Posterior vena cava (tissue), 2 donors: ENCODE measurements at places on chromosomes 6 and 20. TPM values are rescaled to one million over a fixed set of nuclear protein-coding genes. Genes with fewer than 3 reads are reported as not detected.
A peak's percentile ranks its signal among the peaks of the same experiment; 100 is the strongest.

GHRH gene
- not detected for total RNA-seq

LY6G6D gene
- not detected for total RNA-seq

RAD21L1 gene
- total RNA-seq: not detected

FKBP1C gene
- total RNA-seq: 0.24 TPM

ERGIC3 gene
- 117 TPM for total RNA-seq

STX16 gene
- 38.7 TPM for total RNA-seq

- DNase-seq: no peak
Observed at GRCh38 chr6:84007871-84008270, 25.7 kb upstream of the MRAP2 start.

- no peak for DNase-seq
Observed at GRCh38 chr6:30857112-30857511, 27.2 kb upstream of the DDR1 start.

GRCh38 chr20:9616833-9617461 lies 102.6 kb downstream of the LAMP5 start:
- no peak for DNase-seq

- DNase-seq: peak; percentile 97
Observed at GRCh38 chr6:33672808-33673207, 38.7 kb downstream of the UQCC2 start.

- no peak for DNase-seq
Observed at GRCh38 chr20:10739566-10739965, 65.8 kb upstream of the JAG1 start.

- DNase-seq: no peak
Observed at GRCh38 chr6:16329233-16329632, 90.8 kb downstream of the GMPR start.

- DNase-seq: no peak
Observed at GRCh38 chr20:4366076-4366475, 350.7 kb upstream of the RNF24 start.

DNA sequence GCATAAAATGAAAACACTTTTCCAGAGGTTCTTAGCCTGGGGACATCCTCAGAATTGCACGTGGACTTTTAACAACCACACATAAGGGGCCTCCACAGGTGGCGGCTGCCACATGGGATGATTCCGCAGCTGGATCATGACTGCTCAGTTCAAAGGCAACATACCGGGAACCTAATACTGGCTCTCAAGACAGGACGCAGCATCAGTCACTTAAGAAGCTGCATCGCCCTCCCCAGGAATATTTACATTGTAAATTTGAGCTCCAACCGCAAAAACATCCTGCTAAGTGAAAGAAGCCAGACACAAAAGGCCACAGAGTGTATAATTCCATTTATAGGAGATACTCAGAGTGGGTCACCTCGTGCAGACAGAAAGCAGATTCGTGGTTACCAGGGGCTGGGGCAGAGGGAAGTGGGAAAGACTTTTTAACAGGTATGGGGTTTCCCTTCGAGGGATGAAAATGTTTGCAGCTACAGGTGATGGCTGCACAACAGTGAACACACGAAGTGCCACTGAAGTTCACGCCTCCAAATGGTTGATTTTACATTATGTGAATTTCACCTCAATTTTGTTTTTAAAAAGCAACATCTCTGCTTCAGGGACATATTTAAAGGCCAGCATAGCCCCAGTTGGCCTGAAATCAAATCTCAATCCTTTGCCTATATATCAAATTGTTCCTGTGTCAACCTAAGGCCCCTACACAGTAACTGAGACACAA lies 141.5 kb downstream of the BMP7 start:
- DNase-seq: peak; percentile 35

DNA sequence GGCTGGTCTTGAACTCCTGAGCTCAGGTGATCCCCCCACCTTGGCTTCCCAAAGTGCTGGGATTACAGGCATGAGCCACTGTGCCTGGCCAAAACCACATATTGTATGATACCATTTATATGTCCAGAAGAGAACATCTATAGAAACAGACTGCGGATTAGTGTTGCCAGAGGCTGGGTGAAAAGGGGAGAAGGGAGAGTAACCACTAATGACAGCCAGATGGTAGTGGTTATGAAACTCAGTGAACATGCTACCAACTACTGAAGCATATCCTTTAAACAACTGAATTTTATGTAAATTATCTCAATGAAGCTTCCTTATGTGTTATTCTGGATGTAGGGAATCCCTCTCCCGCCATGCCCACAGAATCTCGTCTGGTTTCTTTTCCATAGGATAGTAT lies 15.7 kb downstream of the SLC23A2 start:
- DNase-seq: no peak
